ENCODE measurements at places on chromosomes 3 and 15.

DNA sequence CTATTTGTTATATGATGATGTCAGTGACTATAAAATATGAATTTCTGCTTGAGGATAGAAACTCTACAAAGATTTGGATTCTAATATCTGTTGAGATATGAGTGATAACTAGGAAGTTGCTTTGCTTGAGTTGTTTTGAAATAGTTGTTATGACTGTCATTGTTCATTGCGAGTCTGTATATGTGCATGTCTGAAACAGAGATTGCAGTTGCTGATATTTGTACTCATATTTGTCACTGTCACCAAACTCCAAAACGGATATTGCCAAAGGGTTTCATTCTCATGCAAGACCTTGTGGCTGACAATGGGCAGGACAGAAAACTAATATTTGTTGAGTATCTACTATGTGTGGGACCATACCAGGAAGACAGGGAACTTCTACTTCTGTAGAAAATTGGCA lies 240.2 kb downstream of the CD47 start:
- DNase-seq = no peak

- no peak for DNase-seq
Measured at GRCh38 chr15:80036071-80036470, 23.4 kb upstream of the ZFAND6 start.

GRCh38 chr3:113157408-113158030 lies 53.8 kb upstream of the BOC start:
- no peak for DNase-seq

- no peak for DNase-seq
Measured at GRCh38 chr15:36797128-36797527, 217.7 kb downstream of the CDIN1 start.

DNA sequence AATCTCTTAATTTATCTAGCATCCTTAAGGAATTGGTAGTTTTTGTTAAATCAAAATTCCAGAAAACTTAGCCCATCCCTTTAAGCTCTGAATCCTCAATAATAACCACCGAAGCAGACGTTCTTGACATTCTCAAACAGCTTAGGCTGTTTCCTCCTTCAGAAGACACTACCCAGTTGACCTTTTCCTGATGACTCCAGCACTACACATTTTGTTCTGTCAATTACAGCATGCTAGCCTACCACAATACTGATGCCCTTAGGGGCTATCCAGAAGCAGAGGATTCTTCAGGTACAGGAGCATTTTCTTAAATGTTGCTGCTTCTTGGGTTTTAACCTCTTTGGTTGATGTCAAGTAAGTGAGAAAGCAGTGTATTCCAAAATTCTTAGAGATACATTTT lies 33.4 kb downstream of the ETV5 start:
- DNase-seq = no peak

- DNase-seq = no peak
Measured at GRCh38 chr15:100723315-100723801, 121.0 kb downstream of the ASB7 start.

- DNase-seq = no peak
Measured at GRCh38 chr3:156158656-156159295, 38.4 kb downstream of the KCNAB1 start.

DNA sequence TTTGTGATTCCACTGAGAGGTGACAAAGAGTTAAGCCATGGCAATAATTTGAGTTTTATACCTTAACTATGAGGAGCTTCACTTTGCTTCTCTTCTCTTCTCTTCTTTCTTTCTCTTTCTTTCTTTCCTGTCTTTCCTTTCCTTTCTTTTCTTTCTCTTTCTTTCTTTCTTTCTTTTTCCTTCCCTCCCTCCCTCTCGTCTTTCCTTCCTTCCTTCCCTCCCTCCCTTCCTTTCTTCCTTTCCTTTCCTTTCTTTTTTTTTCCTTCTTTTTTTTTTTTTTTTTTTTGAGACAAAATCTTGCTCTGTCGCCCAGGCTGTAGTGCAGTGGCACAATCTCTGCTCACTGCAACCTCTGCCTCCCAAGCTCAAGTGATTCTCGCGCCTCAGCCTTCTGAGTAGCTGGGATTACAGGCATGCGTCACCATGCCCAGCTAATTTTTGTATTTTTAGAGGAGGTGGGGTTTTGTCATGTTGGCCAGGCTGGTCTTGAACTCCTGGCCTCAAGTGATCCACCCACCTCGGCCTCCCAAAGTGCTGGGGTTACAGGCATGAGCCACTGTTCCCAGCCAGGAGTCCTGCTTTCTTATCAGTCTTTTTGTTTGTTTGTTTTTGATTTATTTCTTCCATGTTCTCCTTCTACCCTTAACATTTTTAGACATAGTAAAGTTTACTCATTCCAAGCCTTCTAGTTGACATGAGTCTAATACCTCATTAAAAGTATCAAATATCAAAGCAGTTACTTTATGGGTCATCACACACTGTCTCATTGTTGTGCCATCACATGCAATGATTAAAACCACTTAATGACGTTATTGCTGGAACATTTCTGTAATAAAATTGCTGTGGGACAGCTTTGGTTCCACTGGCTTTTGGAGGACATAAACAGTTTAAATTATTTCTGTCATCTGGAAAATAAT lies 29.9 kb downstream of the SLC49A4 start:
- DNase-seq = no peak

DNA sequence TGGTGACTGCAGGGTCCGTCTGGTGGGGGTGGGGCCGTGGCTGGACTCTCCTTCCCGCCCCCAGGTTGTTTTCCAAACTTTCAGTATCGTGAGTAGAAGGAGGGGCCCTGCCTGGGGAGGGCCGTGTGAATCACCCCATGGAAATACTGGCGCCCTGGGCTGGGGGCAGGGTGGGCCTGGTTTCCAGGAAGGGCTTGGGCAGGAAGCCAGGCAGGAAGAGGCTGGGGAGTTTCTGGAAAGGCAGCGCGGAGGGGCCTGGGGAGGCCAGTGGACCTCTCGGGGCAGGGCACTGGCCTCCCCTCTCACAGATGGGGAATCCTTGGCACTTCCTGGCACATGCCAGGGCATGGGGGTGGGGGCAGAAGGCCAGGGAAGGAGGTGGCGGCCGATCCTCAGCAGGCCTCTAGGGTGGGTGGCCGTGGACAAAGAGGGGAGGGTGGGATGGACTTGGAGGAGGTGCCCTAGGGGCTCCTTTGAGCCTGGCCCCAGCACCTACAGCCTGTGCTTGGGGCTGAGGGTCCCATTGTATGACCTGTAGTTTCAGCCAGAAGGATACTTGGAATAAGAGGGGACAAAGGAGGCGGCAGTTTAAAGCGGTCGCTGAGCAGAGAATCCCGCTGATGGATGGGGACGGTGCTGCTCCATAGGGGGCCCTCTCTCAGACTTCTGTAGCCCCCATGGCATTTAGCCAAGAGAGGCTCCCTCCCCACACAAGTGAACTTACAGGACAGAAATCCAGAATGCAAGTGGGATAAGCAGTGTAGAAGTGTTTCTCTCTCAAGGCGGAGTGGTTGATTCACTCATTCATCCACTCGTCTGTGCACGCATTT lies 56.5 kb upstream of the GATA2 start:
- no peak for DNase-seq

DNA sequence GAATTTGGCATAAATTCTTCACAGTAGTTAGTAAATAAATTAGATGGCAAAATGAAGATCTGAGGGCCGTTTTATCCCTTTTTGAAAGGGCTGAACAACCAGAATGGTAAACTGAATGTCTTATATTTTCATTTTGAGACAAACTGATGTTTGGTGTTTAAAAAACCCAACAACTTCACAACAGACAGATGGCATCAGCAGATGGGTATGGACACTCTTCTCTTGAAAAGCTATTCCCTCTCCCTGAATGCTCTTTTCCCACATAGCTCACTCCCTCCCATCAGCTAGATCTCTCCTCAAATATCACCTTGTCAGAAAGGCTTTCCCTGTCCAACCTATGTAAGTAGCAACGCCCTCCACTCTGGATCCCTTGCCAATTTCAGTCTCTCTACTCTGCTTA lies 33.3 kb downstream of the EMC4 start:
- DNase-seq = no peak

DNA sequence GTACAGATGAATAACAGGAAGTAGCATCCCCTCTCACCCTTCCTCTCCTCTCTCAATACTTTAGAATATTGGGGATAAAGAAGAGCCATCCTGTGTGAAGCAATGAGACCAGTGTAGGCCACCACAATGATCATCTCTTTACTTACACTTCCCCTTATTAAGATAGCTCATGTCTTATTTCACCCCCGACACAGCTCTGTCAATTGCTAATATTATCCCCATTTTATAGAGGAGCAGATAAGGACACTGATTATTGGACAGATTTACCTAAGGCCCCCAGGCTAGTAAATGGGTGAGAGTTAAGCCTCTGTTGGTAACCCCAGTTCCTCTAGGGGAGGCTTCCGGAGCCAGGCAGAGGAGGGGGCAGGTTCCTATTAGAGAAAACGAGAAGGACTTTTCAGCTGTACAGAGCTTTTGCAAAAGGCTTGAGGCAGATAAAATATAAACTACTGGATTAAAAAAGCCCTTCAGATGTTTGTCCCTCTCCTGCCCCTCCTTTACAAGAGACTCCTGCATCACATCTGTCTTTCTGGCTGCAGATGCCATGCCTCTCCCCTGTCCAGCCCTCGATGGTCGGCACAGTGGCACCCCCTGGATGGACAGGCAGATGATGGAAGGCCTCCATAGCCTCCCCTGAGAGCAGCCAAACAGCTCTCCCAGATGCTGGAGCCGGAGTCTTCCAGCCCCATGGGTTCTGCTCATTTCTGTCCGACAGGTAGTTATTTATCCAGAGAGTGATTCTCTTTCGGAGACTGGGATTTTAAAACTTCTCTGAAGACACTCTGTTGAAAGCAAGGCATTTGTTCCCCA lies 49.4 kb upstream of the LCTL start:
- no peak for DNase-seq

GRCh38 chr15:68994981-68995761 lies 19.3 kb upstream of the NOX5 start:
- DNase-seq = no peak

DNA sequence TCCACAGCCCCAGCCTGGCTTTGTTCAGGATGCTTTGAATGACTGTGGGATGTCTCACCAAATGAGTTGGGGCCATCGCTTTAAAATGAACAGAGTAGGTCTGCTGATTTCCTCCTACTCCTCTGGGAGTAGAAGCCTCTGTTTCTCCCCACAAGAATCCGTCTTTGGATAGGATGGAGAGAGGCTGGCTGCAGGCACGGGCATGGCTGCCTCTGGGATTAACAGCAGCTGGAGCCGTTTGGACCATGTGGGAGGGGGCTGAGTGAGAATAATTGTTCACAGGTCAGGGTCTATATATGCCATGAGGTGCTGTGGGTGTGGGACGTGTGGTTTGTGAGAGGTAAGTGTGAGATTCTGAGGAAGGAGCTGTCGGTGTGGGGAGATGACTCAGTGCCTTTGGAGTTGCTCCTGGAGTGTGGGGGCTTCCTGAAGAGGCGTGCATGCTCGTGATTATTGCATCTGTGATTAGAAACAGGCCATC lies 48.0 kb upstream of the APEH start:
- DNase-seq = no peak

DNA sequence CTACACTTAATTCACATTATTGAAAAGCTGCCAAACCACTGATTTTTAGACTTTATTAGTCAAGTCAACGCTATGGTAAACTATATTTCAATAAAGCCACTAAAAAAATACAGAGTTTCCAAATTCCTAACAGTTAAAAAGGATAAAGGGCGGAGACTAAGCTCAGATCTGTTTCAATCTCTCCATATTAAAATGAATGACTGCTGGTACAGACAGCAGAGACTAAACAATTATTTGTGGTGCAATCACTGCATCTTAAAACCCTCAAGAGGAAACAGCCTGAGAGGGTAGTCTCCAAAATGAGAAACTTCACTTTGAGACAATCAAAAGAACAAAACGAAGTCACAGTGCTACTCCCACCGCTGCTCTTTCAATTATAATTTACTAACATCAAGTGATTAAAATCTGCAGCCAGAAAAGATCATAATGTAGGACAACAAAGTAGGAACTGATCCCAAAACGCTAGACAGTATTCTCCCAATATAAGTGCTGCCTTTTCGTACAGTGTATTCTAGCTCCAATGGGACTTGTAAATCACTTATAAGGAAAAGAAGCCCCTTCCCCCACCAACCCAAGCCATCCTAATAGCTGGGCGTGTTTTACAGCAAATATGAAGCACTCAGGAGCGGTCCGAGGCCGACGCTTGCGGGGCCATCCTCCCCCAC lies 1.2 kb downstream of the UBP1 start:
- no peak for DNase-seq

- DNase-seq = peak; percentile 15
Measured at GRCh38 chr15:80152896-80153876, at the start of gene FAH. FAH (plus strand) TSS chr15:80152999; CDS start chr15:80153055, 56 bp downstream.

GRCh38 chr3:106957029-106957428 lies 420.2 kb upstream of the CCDC54 start:
- DNase-seq = no peak

DNA sequence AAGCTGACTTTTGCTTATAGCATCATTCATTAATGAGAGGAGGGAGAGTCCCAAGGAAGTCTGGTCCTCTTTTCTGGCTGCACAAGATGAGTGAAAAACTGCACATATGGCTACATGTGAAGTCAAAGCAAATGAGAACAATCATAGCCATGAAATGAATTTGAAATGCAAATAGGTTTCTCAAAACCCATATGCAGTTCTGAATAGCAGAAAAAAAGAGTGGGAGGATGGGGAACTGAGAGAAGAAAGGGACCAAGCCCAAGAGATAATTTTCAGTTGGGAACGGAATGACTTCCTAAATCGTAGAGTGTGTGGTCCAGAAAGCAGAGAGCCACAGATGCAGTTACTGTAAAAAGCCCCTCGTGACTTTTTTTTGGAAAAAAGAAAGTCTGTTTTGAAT lies 66.3 kb downstream of the GTPBP8 start:
- no peak for DNase-seq

DNA sequence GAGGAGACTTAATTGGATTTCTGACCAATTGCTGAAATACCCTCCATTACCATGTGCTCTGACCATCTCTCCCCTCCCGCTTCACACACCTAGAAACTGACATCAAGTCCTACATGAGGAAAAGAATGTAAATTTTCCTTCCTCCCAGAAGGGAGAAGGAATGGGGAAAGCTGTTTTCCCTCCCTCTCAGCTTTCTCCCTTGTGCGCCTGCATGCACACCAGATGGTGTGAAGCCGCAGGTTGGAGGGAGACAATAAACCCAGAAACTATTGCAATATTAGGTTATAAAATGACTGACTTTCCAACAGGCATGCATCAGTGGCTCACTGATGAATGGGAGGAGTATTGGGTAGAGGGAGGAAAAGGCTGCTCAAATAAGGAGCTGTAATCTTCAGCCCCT lies 50.9 kb downstream of the MB21D2 start:
- DNase-seq = no peak

GRCh38 chr3:136142592-136142991 lies 53.5 kb downstream of the MSL2 start:
- no peak for DNase-seq
